Erythroblast (primary cell): ENCODE measurements at places on chromosomes 11 and 22.

- no peak for DNase-seq
Observed at GRCh38 chr22:49502126-49502826, 325.4 kb downstream of the BRD1 start.

- DNase-seq: no peak
Observed at GRCh38 chr11:9022961-9023680, 19.3 kb upstream of the NRIP3 start.

- no peak for DNase-seq
Observed at GRCh38 chr11:109264128-109264527, 157.9 kb upstream of the C11orf87 start.

GRCh38 chr11:111796696-111797095, 30.5 kb upstream of the PPP2R1B start:
- no peak for DNase-seq

DNA sequence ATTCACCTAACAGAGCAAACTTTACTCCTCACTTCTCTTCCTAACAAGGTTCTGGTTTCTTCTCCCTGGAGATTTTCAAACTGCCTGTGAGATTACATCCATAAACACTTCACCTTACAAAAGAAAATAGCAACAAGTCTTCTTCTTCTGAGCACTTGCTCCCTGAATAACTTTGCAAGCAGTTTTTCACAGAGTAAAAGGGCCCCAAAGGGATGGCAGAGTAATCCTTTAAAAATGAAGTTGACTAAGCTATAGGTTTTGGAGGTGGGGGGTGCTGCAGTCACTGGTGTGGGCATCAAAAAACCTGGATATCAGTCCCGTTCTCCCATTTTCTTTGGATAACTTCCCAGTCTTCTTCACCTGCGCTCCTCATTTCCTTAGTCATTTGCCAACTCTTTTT, 484.9 kb downstream of the MIAT start:
- DNase-seq: no peak

- no peak for DNase-seq
Observed at GRCh38 chr11:38476808-38477575, 1879.0 kb upstream of the RAG2 start.

GRCh38 chr22:36611241-36611976, 82.4 kb upstream of the EIF3D start:
- no peak for DNase-seq

GRCh38 chr11:27248576-27249509, 114.2 kb downstream of the CCDC34 start:
- DNase-seq: no peak

DNA sequence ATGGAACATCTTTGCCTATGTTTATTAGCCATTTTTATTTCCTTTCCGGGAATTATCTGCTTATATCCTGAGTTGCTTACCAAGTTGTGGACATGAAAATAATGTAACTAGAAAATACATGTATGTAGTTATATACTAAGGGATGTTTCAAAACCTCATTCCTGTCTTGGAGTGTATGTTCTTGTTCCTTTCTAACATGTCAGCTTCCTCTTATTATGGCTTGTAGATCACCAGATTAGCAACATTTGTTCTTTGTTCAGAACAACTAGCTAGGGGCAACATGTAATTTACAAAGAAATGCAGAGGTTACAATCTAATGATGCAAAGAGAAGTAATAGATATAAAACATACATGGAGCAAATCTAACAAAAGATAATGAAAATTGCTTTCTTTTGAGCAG, 13.1 kb upstream of the TMEM123 start:
- no peak for DNase-seq

- no peak for DNase-seq
Observed at GRCh38 chr11:75490221-75491181, 35.2 kb downstream of the GDPD5 start.

DNA sequence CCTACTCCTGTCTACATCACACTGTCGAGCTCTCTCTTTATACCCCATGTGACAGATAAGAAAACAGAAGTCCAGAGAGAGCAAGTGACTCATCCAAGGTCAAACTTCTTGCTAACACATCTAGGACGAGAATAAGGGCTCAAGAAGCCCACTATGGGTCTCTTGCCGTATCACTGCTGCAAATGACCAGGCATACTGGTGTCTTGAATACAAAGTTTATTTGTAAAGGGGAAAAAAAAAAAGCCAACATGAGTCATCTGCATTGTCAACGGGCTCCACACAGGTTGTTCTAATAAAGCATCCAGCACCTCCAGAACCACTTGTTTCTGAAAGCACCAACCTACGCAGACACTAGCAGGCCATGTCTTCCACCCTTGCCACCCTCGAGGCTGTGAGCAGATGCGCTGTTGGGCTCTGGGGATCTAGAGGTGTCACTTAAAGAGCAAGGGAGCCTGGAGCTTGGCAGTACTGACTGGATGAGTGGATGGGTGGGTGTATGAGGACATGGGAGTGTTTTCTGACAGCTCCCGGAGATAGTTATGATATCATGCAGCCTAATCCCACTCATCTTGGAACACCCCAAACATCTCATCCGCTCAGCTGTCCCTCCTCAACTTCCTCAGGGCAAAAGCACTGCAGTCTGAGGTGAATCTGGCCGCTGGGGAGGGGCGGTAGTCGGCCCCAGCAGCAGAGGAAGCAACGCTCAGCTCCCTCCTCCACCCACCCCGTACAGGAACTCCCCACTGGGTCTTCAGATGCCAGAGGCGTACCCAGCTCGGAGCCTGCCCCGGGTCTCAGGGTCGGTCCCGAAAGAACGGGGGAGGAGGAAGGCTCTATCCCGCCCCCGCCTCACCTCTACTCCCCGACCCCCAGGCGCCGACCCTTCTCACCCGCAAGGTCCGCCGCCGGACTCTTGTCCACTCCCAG, 1.0 kb downstream of the SMCO4 start:
- peak; percentile 29 for DNase-seq

DNA sequence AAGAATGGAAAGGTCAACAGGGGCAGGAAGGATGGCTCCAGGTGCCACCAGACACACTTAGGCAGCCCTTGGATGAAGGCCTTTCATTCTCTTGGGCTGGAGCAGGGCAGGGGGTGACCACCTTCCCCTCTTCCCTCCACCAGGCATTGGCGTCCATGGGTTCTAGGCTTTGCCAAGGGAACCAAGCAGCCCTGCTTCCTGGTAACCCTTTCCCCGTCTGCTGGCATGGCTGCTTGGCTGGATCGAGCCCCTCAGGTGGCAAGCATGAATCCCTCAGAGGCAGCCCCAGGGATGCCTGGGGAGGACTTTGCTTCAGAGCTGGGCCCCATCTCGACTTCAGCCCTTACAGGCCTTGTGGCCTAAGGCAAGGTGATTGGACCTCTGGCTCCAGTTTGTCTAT, 185.1 kb upstream of the SYT13 start:
- DNase-seq: no peak

GRCh38 chr11:134390706-134391569, 21.1 kb downstream of the B3GAT1 start:
- DNase-seq: no peak

- DNase-seq: no peak
Observed at GRCh38 chr22:23820748-23821211, 18.0 kb downstream of the DERL3 start.

GRCh38 chr11:47393163-47394049, 15.0 kb upstream of the SLC39A13 start:
- DNase-seq: no peak

GRCh38 chr11:65216830-65217229, 35.1 kb downstream of the CAPN1 start:
- peak; percentile 31 for DNase-seq

GRCh38 chr11:8759634-8760033, 77.0 kb downstream of the RPL27A start:
- no peak for DNase-seq

GRCh38 chr22:36578619-36579018, 49.7 kb upstream of the EIF3D start:
- DNase-seq: no peak

- DNase-seq: no peak
Observed at GRCh38 chr22:48706934-48707762, 1120.5 kb downstream of the BRD1 start.

- no peak for DNase-seq
Observed at GRCh38 chr11:32920570-32920969, 28.0 kb downstream of the QSER1 start.

DNA sequence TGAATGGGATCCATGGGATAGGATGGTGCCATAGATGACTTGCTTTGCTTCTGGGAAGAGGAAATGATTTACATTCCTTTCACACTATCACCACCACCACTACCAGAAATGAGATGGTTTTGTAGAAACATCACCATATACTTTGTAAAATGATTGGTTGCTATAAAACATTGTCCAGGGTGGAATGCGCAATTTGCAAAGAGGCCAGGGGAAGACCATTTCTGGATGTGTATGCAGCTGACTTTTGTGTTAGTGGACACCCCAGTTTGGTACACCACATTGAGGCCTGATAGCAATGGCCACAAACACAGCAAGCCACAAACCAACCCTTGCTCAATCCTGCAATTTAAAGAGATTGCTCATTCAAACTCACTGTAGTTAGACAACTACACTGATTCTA, 56.7 kb upstream of the RCN1 start:
- no peak for DNase-seq

GRCh38 chr11:88814076-88814475, 251.7 kb downstream of the GRM5 start:
- DNase-seq: no peak

DNA sequence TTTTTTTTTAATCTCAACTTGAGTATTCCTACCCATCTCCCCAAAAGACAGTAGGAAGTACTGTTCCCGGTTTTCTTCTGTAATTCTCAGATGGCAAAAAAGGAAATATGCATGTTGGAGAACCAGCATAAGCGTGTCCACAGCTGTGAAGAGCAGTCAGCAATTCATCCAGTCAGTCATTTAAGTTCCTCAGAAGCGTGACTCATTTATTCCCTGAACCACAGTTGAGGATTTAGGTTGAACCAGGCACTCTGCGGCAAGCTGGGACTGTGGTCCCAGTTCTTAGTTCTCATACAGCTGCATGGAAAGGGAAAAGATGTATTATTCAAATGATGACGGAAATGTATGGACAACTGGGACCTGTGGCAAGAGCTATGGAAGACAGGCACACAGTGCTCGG, 61.0 kb upstream of the MYO18B start:
- DNase-seq: no peak

GRCh38 chr11:95676308-95676707, 113.3 kb downstream of the FAM76B start:
- DNase-seq: no peak

GRCh38 chr22:43953988-43954785, 1.1 kb upstream of the SAMM50 start:
- peak; percentile 33 for DNase-seq

- DNase-seq: no peak
Observed at GRCh38 chr11:2101171-2101675, 38.0 kb downstream of the IGF2 start.

GRCh38 chr22:17476838-17477237, 86.5 kb upstream of the SLC25A18 start:
- DNase-seq: peak; percentile 23

GRCh38 chr11:75118577-75118976, 21.9 kb upstream of the OR2AT4 start:
- no peak for DNase-seq

GRCh38 chr22:48594016-48594756, 1233.5 kb downstream of the BRD1 start:
- no peak for DNase-seq

DNA sequence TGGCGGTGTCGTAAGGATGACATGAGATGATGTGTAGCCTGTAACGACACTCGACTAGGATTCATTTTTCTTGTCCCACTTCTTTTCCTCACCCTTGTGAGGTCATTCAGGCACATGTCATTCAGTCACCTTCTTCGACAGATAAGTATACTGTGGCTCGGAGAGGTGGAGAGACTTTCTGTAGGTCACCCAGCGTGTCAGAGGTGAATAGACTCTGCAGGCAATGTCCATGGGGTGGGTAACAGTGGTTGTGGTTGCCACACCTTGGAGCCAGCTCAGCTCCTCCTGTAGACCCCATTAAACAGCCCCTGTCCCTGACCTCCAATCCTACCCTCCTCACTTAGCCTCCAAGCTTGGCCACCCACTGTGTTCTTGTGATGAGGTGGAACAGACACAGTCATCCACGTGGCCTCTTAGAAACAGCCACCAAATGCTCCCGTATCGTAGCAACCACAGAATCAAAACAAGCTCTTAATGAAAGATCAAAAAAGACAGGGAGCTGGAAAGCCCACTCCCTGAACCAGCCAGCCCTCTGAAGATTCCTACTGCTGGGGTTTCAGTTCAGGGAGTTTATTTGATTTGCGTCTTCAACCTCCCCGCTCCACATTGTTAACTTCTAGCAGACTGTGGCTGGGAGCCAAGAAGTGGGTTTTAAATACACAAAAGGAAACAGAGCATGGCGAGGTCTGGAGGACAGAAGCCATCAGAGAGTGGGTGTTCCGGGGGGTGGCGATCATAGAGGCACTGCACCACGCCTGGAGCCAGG, 89.0 kb upstream of the GRK3 start:
- no peak for DNase-seq

- peak; percentile 81 for DNase-seq
Observed at GRCh38 chr22:41697126-41697775, 2.1 kb upstream of the MEI1 start.

- no peak for DNase-seq
Observed at GRCh38 chr11:101453682-101454081, 130.1 kb downstream of the TRPC6 start.

GRCh38 chr11:38226684-38227083, 1628.6 kb upstream of the RAG2 start:
- no peak for DNase-seq

DNA sequence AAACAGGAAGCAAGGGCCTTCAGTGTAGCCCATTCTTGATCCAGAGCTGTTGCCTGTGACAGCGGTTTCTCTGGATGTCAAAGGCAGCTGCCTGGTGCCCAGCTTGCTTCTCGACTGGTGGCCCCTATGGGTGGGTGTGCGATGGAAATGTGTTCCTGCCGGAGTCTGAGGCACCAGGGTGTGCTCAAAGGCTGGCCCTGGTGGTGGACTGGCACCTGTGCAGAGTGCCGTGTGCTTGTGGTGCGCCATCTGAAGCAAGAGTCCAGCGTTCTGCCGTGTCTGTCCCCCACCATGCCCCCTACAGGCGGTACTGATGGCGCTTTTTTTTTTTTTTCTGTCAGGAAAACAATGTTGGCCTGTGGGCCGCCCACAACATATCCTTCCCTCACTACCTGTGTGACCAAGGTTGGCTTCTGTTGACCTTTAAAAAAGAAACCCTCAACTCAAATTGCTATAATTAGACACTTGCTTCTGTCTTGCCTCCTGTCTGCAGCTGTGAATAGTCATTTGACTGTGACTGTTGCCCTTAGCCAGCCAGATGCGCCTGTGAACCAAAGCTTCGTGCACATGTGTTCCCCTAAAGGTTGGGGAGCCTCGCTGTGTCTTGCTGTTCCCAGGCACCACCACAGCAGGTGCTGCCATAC, 4.7 kb upstream of the RANBP1 start:
- DNase-seq: peak; percentile 48
